ENCODE measurements at places on chromosomes 11 and 22.
A peak's percentile ranks its signal among the peaks of the same experiment; 100 is the strongest.

GRCh38 chr11:640021-640706, 3.1 kb downstream of the DRD4 start:
- no peak for DNase-seq

DNA sequence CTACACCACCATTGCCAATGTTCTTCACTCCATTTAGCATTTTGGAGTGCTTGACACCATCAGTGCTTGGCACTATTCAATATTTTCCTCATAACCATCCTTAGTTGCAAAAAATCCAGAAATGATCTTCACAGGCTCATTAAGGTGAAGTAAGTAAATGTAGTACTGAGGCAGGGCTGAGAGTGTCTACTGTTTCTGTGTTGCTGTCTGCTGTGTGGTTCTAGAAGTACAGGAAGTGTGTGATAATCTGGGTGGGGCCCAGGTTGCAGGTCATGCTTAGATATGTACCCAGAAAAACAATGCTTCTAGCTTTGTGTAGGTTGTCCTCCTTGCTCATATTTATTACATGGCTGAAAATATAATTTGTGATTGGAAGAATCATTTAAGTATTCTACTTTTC, 411.8 kb upstream of the CCDC179 start:
- DNase-seq, result no peak

- DNase-seq, result no peak
These were observed 10.8 kb downstream of the CRYBA4 start for GRCh38 chr22:26632422-26633155.

DNA sequence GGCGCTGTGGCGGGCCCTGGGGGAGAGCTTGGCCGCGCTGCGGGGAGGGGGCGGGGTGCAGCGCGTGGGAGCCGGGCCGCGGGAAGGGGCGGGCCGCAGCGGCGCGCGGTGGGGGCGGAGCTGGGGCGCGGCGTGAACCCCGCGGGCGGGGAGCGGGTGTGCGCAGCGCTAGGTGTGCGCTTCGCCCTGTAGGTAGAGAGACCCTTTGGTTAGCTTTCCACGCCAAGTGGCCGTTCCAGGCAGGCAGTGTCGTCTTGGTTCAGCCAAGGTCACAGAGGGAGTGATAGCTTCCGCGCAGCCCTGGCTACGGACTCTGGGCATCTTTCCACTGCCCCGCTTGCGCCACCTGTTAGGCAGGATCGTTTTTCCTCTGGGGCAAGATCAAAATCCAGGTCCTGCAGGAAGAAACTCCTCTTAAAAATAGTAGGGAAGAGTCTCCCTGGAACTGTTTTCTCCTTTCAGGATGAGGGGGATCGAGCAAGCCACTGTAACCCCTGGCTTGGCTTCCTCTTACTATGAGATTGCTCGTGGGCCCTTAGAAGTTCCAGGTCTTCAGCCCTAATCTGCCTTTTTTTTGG, 434 bp downstream of the BANF1 start:
- no peak for DNase-seq

DNA sequence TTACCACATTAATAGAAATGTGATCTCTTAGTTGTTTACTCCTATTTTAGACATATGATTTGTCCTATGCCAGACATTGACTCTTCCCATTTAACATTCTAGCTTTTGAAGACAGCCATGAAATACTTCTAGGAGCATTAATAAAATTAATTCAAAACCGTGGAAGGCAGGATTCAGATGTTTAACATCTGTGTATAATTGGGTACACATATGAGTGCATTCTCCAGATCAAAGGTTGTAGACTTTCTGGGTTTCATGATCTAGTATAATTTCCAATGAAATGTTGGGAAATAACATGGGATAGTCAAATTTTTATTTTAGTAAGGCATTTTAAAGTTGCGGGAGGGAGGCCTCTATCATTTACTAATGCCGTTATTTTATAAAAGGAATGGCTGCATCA, 35.2 kb upstream of the CCDC89 start:
- no peak for DNase-seq

DNA sequence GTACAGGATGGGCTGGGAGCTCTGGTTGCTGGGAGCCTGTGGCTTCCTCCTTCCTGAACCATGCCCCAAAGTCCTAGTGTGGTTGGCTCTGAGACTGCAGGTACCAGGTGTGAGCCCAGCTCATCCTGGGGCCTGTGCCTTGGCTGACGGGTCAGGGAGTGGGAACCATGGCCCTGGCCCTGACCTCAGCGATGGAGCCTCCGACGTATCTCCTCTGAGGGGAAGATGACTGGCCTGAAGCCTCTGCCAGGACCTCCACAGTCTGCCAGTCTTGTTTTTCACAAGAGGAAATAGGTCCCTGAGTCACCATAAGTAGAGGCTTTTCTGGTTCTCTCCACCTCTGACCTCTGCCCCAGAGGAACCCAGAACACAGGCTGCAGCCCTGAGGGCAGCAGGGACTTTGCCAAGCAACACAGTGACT, 3.4 kb downstream of the RCE1 start:
- peak; percentile 61 for DNase-seq

GRCh38 chr11:86577644-86578636, 94.5 kb downstream of the ME3 start:
- peak; percentile 73 for DNase-seq

- DNase-seq, result no peak
These were observed 70.7 kb downstream of the MN1 start for GRCh38 chr22:27730641-27731433.

- DNase-seq, result no peak
These were observed 147.7 kb upstream of the LARGE1 start for GRCh38 chr22:34068001-34068400.

DNA sequence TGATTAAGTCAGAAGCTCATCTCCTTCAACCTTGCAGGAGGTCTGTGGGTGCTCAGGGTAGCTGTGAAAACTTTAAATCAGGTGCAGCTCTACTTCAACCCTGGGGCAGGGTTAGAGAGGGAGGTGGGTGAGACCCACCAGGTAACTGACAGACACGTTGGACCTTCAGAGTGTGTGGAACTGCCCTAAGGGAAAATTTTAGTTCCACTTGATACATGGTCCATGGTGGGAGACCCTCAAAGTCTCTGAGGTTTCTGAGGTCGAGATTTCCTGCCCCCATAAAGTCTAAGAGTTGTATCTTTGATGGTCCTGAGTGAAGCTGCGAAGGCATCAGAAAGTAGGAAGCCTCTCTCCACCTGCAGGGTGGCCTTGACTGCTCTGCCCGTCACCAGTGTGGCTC, 23.9 kb upstream of the NNMT start:
- no peak for DNase-seq

- no peak for DNase-seq
These were observed 15.7 kb downstream of the NAP1L4 start for GRCh38 chr11:2976294-2977063.

GRCh38 chr11:116136987-116137674, 632.9 kb upstream of the CADM1 start:
- no peak for DNase-seq

- DNase-seq, result no peak
These were observed 313.1 kb upstream of the PITPNB start for GRCh38 chr22:28232204-28232603.

DNA sequence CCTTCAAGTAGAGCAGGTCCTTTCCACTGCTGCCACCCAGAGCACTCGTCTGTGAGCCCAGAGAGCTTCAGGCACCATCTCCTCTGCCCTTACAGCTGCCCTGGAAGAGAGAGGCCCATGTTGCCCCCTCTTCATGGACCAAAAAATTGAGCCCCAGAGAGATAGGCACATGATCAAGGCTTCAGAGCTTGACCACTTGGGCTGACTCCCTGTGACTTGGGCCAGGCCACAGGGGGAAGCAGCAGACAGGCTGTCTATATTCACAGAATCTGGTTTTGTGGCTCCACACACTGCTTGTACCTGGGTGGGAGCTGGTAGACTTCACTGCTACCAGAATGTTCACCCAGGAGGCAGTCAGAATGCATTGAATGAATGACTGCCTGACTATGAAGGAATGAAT, 58.2 kb downstream of the SMIM38 start:
- DNase-seq, result no peak

- DNase-seq, result no peak
These were observed 49.7 kb downstream of the ANO1 start for GRCh38 chr11:70127653-70128434.

- DNase-seq, result no peak
These were observed 860.8 kb downstream of the TBC1D22A start for GRCh38 chr22:47623066-47623762.

- DNase-seq, result no peak
These were observed 11.0 kb downstream of the RPL27A start for GRCh38 chr11:8693555-8693954.

GRCh38 chr11:29996016-29996415, 20.8 kb downstream of the KCNA4 start:
- DNase-seq, result no peak

DNA sequence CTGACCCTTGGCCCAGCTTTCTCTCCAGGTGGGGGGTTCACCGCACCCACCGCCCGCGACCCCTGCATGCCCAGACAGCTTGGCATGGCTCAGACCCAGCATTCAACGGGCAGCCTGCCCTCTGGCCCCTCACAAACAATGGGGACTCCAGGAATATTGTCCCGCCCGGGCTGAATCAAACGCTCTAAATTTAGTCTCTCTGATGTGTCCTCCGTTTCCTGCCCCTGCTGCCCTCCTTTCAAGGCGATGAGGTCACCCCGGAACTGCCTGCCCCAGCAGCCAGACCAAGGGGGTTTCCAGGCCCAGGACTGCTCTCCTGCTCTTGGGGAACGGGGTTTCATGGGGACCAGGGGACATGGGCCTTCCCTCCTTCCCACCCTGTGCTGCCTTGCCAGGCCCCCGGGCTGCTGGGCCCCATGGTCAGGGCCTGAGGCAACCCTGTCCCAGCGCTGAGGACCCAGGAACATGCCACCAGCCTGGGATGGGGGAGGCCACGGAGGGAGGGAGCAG, 10.1 kb upstream of the PDGFB start:
- peak; percentile 88 for DNase-seq

All from aorta (tissue), 5 donors.